ENCODE measurements at places on chromosomes 7 and 10.
A peak's percentile ranks its signal among the peaks of the same experiment; 100 is the strongest.

DNA sequence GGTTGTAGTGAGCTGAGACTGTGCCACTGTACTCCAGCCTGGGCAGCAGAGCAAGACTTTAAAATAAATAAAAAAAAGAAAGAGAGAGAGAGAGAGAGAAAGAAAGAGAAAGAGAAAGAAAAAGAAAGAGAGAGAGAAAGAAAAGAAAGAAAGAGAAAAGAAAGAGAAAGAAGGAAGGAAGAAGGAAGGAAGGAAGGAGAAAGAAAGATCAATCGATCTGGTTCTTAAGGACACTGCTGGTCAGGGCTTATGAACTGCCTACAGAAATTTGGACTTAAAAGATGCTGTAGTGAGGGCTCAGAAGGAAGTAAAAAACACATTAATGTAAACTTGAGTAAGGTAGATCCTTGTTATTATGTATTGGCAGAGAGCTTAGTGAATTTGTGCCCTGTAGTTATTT, 62.4 kb downstream of the COPG2 start:
- DNase-seq: no peak
- peaks cover 19% of the 10 kb centered on the region for H3K36me3 ChIP-seq
- H3K27ac ChIP-seq: no peak overlapping the region

- no peak for DNase-seq
- no peaks in the 10 kb centered on the region for H3K27me3 ChIP-seq
- H3K36me3 ChIP-seq: no peaks in the 10 kb centered on the region
- no peak overlapping the region for H3K4me3 ChIP-seq
- H3K4me1 ChIP-seq: no peaks in the 10 kb centered on the region
These were observed 148.1 kb downstream of the ITGA8 start for GRCh38 chr10:15571575-15571974.

GRCh38 chr10:128763588-128763987, 637.4 kb upstream of the MKI67 start:
- H3K4me1 ChIP-seq: no peaks in the 10 kb centered on the region
- H3K27ac ChIP-seq: no peak overlapping the region
- H3K4me3 ChIP-seq: no peak overlapping the region
- no peak for DNase-seq
- peaks cover 5% of the 10 kb centered on the region for H3K27me3 ChIP-seq
- H3K36me3 ChIP-seq: no peaks in the 10 kb centered on the region

- no peak for DNase-seq
- no peak overlapping the region for H3K27ac ChIP-seq
- H3K4me3 ChIP-seq: peak overlapping the region; percentile 52
- peaks cover 11% of the 10 kb centered on the region for H3K36me3 ChIP-seq
- H3K27me3 ChIP-seq: no peaks in the 10 kb centered on the region
These were observed 46.2 kb downstream of the AMZ1 start for GRCh38 chr7:2734084-2734686.

DNA sequence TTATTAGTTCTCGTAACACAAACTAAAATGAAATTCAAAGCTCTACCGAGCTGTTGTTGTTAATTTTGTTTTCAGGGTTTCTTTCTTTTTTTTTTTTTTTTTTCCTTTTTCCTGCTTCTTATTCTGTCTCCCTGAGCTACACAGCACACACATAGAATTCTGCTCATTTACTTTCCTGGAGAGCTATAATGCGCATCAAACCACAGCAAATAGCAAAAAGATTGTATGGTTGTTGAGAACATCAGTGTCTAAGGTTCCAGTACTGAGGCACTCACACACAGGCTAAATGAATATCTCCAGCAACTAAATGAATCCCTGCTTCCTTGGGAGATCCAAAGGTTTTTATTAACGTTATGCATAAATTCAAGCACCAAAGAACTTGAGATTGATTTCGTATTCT, 418.3 kb downstream of the PLXDC2 start:
- no peak overlapping the region for H3K27ac ChIP-seq
- H3K4me1 ChIP-seq: no peaks in the 10 kb centered on the region
- H3K36me3 ChIP-seq: no peaks in the 10 kb centered on the region

DNA sequence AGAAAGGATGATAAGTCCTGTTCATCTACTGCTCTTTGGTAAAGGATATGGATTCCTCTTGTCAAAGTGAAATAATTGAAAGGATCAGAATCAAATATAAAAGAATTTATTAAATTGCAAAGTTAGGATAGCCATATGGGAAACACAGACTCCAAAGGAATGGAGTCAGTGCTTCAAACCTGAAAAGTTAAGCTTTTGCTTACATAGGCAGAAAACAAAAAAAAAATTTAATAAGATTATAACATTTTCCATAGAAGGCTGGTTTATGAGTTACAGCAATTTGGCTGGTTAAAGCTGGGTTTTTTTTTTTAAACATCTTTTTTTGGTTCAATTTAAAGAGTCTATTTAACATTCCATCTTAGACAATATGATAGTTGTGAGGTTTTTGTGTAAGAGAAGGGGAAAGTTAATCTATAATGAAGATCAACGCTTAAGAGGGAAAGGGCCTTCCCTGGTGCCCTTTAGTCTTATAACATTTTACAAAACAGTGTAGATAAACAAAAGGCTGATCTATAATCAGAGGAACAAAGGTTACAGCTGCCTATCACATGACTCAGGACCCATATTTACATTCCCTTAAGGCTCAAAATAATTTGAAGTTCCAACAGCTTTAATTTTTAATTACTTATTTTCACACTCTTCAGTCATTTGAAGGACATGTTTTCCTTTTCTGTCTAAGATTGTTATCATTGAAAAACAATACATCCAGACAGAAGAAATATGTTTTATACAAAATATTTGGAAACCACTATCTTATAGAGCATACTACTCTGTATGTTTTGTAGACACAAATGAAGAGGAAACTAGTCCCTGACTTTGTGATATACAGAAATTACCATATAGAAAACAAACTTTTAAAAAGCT, 234.3 kb upstream of the MBL2 start:
- H3K27ac ChIP-seq: no peak overlapping the region
- no peak for DNase-seq
- H3K4me3 ChIP-seq: no peak overlapping the region
- no peaks in the 10 kb centered on the region for H3K4me1 ChIP-seq
- no peaks in the 10 kb centered on the region for H3K27me3 ChIP-seq
